ENCODE measurements at places on chromosomes 16 and 17. TPM values are rescaled to one million over a fixed set of nuclear protein-coding genes. Genes with fewer than 3 reads are reported as not detected.

The CDH15 gene
- 0.08 TPM for polyA plus RNA-seq

DNA sequence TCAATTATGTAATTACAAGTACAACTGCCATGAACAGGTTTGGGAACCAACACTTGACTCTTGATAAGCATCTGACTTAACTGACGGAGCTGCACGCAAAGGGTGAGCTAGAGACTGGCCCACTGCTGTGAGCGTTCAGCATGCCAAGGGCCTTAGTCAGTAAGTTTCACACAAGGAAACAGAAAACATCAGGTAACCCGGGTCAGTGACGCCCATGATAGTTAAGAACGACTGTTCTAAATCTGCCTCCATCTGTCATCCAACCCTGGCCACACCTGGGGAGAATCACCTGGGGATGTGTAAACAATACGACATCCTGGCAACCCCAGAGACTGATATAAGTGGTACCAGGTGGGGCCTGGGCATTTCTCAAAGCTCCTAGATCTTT is 12.3 kb downstream of the SMIM5 start:
- H3K27me3 ChIP-seq: no peaks in the 10 kb centered on the region
- H3K27ac ChIP-seq: no peak overlapping the region
- DNase-seq: peak; percentile 22
- H3K36me3 ChIP-seq: peaks cover 10% of the 10 kb centered on the region
- H3K4me3 ChIP-seq: no peak overlapping the region

- DNase-seq: no peak
- no peaks in the 10 kb centered on the region for H3K27me3 ChIP-seq
- H3K27ac ChIP-seq: no peak overlapping the region
- H3K4me3 ChIP-seq: no peak overlapping the region
- no peaks in the 10 kb centered on the region for H3K36me3 ChIP-seq
- H3K4me1 ChIP-seq: no peaks in the 10 kb centered on the region
Observed at GRCh38 chr17:18176176-18176575, 7.5 kb upstream of the ALKBH5 start.

The CDK5RAP3 gene
- polyA plus RNA-seq: 288 TPM

The TRPV3 gene
- polyA plus RNA-seq: 0.28 TPM

DNA sequence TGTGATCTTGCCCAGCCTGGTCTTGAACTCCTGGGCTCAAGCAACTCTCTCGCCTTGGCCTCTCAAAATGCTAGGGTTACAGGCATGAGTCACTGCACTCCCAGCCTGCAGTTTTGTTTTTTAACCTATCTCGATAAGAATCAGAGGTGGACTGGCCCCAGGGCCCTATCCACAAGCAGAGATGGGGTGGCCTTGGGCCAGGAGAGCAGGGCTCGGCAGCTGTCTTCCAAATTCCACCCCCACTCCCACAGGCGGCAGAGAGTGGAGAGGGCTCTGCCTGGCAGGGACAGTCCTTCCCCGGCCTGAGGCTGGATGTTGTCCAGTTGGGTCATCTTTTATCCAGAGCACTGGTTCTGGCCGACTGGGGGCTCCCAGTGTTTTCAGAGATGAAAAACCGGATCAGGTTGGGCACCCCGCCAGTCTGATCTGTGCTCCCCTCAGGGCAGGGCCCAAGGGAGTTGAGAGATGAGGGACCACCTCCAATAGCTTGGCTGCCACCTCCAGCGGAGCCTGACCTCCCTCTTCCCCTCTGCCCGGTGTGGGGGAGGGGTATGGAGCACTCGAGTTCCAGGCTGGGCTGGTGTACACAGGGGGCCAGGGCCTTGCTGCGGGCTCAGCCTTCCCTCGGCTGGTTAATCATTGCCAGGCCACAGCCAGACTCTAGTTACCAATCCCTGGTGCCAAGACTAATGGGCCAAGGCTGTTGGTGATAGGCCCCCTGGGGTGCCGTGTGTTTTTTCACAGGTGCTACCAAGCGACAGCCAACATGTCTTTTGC is 30.3 kb upstream of the MYO15B start:
- no peaks in the 10 kb centered on the region for H3K27me3 ChIP-seq
- H3K4me1 ChIP-seq: 0 out of 2 replicates have a peak, but pooled peaks cover 4% of the 10 kb centered on the region
- DNase-seq: peak; percentile 83
- no peak overlapping the region for H3K4me3 ChIP-seq
- no peaks in the 10 kb centered on the region for H3K36me3 ChIP-seq

GRCh38 chr16:53686710-53687109 is 16.9 kb downstream of the RPGRIP1L start:
- no peak overlapping the region for H3K4me3 ChIP-seq
- H3K27ac ChIP-seq: no peak overlapping the region
- H3K36me3 ChIP-seq: peaks cover 51% of the 10 kb centered on the region
- no peaks in the 10 kb centered on the region for H3K27me3 ChIP-seq

DNA sequence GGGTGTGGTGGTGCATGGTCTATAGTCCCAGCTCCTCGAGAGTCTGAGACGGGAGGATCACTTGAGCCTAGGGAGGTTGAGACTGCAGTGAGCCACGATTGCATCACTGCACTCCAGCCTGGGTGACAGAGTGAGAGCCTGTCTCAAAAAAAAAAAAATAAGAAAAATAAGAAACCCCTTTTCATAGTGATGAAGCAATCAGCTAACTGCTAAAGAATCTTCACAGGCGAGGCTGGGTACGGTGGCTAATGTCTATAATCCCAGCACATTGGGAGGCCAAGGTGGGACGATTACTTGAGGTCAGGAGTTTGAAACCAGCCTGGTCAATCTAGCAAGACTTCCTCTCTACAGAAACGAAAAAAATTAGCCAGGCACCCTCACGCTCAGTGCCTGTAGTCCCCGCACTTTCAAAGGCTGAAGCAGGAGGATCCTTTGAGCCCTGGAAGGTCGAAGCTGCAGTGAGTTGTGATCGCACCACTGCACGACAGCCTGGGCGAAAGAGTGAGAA is 760 bp downstream of the SLFN12L start:
- H3K4me1 ChIP-seq: no peaks in the 10 kb centered on the region
- DNase-seq: no peak

DNA sequence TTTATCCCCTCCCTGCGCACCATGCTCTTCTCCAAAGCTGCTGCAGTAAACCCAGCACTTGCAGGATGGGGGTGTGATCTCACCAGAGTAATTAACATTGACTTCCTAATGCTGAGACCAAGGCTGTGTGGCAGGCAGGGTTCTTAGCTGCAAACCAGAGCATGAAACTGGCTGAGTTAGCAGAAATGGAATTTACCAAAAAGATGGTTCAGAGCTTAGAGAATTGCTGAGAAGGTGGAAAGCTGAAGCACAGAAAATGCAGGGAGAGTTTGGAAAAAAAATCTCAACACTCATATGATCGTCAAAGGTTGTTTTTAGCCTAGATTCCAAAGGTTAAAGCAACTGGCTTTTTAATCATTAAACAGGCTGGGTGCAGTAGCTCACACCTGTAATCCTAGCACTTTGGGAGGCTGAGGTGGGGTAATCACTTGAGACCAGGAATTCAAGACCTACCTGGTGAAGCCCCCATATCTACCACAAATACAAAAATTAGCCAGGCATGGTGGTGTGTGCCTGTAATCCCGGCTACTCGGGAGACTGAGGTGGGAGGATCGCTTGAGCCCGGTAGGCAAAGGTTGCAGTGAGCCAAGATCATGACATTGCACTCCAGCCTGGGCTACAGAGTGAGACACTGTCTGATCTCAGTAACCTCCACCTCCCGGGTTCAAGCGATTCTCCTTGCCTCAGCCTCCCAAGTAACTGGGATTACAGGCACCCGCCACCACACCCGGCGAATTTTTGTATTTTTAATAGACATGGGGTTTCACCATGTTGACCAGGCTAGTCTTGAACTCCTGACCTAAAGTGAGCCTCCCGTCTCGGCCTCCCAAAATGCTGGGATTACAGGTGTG is 6.0 kb upstream of the TXNDC11 start:
- no peaks in the 10 kb centered on the region for H3K27me3 ChIP-seq
- H3K4me3 ChIP-seq: no peak overlapping the region
- peaks cover 30% of the 10 kb centered on the region for H3K36me3 ChIP-seq
- H3K4me1 ChIP-seq: peaks cover under 1% of the 10 kb centered on the region
- DNase-seq: no peak
- no peak overlapping the region for H3K27ac ChIP-seq

GRCh38 chr17:83196973-83197880 is 117.8 kb downstream of the METRNL start:
- peaks cover 35% of the 10 kb centered on the region for H3K4me1 ChIP-seq
- H3K4me3 ChIP-seq: no peak overlapping the region
- DNase-seq: no peak
- H3K27me3 ChIP-seq: no peaks in the 10 kb centered on the region
- H3K36me3 ChIP-seq: no peaks in the 10 kb centered on the region
- H3K27ac ChIP-seq: no peak overlapping the region

DNA sequence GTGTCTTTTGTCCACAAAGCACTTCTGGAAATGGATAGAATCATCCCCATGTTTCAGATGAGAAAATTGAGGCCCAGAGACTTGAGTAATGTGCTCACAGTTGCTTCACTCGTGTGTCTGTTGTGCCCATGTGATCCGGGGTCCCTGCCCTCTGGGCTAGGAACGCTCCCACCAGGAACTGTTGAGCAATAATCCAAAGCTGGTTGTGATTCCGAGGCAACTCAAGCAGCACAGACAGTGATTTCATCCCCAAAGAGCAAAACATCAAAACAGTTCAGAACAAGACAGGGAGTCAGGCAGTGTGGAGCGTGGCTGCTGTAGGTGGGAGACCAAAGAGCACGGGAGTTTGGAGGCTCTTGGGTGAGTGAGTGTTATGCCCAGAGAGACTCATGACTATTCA is 205.0 kb upstream of the ASIC2 start:
- no peaks in the 10 kb centered on the region for H3K4me1 ChIP-seq
- no peak for DNase-seq
- no peaks in the 10 kb centered on the region for H3K36me3 ChIP-seq

DNA sequence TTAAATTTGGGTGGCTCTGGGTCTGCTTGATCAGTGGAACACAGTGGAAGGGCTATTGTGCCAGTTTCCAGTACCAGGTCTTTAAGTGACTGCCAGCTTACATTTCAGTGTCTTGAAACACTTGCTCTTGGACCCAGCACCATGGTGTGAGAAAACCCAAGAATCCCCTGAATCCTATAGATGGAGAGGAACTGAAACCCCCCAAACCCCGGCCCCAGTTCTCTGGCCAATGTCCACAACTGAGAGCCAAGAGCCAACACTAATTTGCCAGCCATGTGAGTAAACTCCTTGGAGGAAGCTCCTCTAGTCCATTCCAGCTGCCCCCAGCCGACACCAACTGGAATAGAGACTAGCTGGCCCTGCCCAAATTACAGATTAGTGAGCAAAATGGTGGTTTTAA is 2.4 kb upstream of the ARL2BP start:
- no peak overlapping the region for H3K27ac ChIP-seq
- H3K36me3 ChIP-seq: peaks cover 42% of the 10 kb centered on the region
- DNase-seq: no peak
- H3K4me1 ChIP-seq: peaks cover 9% of the 10 kb centered on the region
- H3K4me3 ChIP-seq: no peak overlapping the region

The PRAC2 gene
- polyA plus RNA-seq: not detected

The PLA2G10 gene
- not detected for polyA plus RNA-seq

DNA sequence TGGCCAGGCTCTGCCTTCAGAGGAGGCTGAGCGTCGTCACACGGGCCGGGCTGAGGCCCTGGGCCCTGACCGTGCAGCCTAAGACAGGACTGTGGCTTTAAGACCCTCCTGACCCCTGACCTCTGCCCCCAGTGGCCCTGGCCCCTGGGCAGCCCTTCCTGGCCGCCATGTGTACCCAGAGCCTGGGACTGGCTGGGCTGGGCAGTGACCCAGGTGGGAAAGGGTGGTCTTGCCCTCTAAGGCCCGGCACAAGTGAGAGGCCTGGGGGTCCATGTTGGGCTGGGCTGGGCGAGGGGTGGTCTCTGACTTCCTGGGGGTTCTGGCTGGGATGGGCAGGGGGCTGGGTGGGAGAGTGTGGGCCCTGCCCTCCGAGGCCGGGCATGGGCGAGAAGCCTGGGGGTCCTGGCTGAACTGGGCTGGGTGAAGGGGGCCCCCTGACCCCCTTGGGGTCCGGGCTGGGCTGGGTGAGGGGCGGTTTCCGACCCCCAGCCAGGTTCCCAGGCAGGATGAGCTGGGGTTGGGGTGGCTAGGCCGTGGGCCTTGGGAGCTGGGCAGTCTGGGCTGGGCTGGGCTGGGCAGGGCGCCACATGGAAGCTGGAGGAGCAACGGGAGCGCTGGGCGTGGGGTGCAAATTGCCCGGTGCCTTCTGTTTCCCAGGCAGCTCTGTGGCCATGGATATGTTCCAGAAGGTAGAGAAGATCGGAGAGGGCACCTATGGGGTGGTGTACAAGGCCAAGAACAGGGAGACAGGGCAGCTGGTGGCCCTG is at the start of gene CDK3:
Gene CDK3 (plus strand): TSS at position 101 of the 767 bp plus-strand sequence. CDS start 571 bp downstream, at position 672.
- no peaks in the 10 kb centered on the region for H3K27me3 ChIP-seq
- peaks cover 17% of the 10 kb centered on the region for H3K4me1 ChIP-seq
- no peak within 1 kb of the TSS for H3K4me3 ChIP-seq
- H3K27ac ChIP-seq: no peak within 1 kb of the TSS
- DNase-seq: no peak

The PIRT gene
- not detected for polyA plus RNA-seq

The SERPINF2 gene
- polyA plus RNA-seq: 0.26 TPM

- no peak overlapping the region for H3K4me3 ChIP-seq
- H3K4me1 ChIP-seq: peaks cover 3% of the 10 kb centered on the region
- DNase-seq: no peak
- H3K36me3 ChIP-seq: peaks cover 3% of the 10 kb centered on the region
- no peaks in the 10 kb centered on the region for H3K27me3 ChIP-seq
- H3K27ac ChIP-seq: no peak overlapping the region
Observed at GRCh38 chr16:72975809-72976437, 72.0 kb downstream of the ZFHX3 start.

The TOP3A gene
- 14.4 TPM for polyA plus RNA-seq

- H3K4me3 ChIP-seq: no peak overlapping the region
- DNase-seq: no peak
- peaks cover 7% of the 10 kb centered on the region for H3K4me1 ChIP-seq
- no peaks in the 10 kb centered on the region for H3K36me3 ChIP-seq
Observed at GRCh38 chr17:17675925-17676534, 5.2 kb upstream of the RAI1 start.

DNA sequence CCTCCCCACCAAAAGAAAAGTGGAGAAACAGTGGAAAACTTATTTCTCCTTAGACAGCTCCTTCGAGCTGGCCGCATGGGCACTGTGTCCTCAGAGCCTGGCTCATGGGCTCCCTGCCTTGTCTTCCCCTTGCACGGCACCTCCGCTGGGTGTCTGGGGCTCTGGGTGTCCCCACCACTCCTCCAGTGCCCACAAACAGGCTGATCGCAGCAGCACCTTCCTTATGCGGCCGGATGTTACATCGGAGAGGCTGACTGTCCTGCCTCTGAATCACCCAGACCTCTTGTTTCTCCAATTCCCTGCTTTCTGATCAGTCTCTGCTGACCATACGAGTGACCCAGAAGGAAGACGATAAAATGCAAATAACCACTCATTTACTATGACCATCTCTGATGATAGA is 121.7 kb downstream of the SLC39A11 start:
- H3K4me1 ChIP-seq: no peaks in the 10 kb centered on the region
- no peak overlapping the region for H3K27ac ChIP-seq

GRCh38 chr16:50001144-50001543 is 23.9 kb upstream of the CNEP1R1 start:
- no peaks in the 10 kb centered on the region for H3K4me1 ChIP-seq
- H3K4me3 ChIP-seq: no peak overlapping the region
- no peaks in the 10 kb centered on the region for H3K36me3 ChIP-seq
- no peak overlapping the region for H3K27ac ChIP-seq
- no peak for DNase-seq
- H3K27me3 ChIP-seq: no peaks in the 10 kb centered on the region

- H3K27ac ChIP-seq: no peak overlapping the region
- H3K27me3 ChIP-seq: peaks cover 98% of the 10 kb centered on the region
- peak; percentile 32 for DNase-seq
- H3K4me3 ChIP-seq: no peak overlapping the region
- no peaks in the 10 kb centered on the region for H3K36me3 ChIP-seq
- H3K4me1 ChIP-seq: no peaks in the 10 kb centered on the region
Observed at GRCh38 chr17:48526608-48527546, 3.9 kb downstream of the HOXB1 start.

The TPPP3 gene
- polyA plus RNA-seq: 36.2 TPM

Data from SK-N-SH (cell line).